GM23248 (cell line): ENCODE measurements at places on chromosomes 7 and 10. TPM values are rescaled to one million over a fixed set of nuclear protein-coding genes. Genes with fewer than 3 reads are reported as not detected.

IFRD1 gene
- total RNA-seq, result 61.4 and 75.5 TPM in 2 replicates

GPER1 gene
- total RNA-seq, result 3.4 and 6.7 TPM in 2 replicates

NIPSNAP2 gene
- 34.2 and 39.7 TPM in 2 replicates for total RNA-seq

FANK1 gene
- total RNA-seq, result 4.3 and 13.3 TPM in 2 replicates

TNPO3 gene
- total RNA-seq, result 41.9 and 47.2 TPM in 2 replicates

VSTM4 gene
- 8.7 and 9.5 TPM in 2 replicates for total RNA-seq

AP5Z1 gene
- 44.5 and 48.7 TPM in 2 replicates for total RNA-seq

KCND2 gene
- total RNA-seq, result 1.5 and 2.7 TPM in 2 replicates

IFIT1B gene
- not detected in 2 replicates for total RNA-seq

HELLS gene
- 21.8 and 32.3 TPM in 2 replicates for total RNA-seq

SPDYE11 gene
- not detected in 2 replicates for total RNA-seq

LGI1 gene
- total RNA-seq, result not detected in 2 replicates

PTPRZ1 gene
- under 0.01 TPM in 1 of 2 replicates, not detected in the other for total RNA-seq

CDK14 gene
- total RNA-seq, result 21.2 and 24.9 TPM in 2 replicates

CRTAC1 gene
- 0.13 TPM in 1 of 2 replicates, not detected in the other for total RNA-seq

RAPGEF5 gene
- total RNA-seq, result 0.86 and 1.0 TPM in 2 replicates

DNAJB12 gene
- 28.4 and 32.9 TPM in 2 replicates for total RNA-seq

MPP7 gene
- 0.65 TPM in 1 of 2 replicates, not detected in the other for total RNA-seq

TEX47 gene
- not detected in 2 replicates for total RNA-seq

GPR26 gene
- not detected in 2 replicates for total RNA-seq

MCM7 gene
- total RNA-seq, result 61.3 and 93.1 TPM in 2 replicates

ZNF485 gene
- 1.5 and 6.7 TPM in 2 replicates for total RNA-seq

LRRC17 gene
- total RNA-seq, result 1.5 TPM in 1 of 2 replicates, not detected in the other

FBH1 gene
- 79.3 and 87.6 TPM in 2 replicates for total RNA-seq

PVRIG gene
- not detected in 2 replicates for total RNA-seq

PDK4 gene
- total RNA-seq, result 1.0 and 1.5 TPM in 2 replicates

SPDYE2B gene
- total RNA-seq, result not detected in 2 replicates

VAX1 gene
- not detected in 2 replicates for total RNA-seq

SLC13A4 gene
- total RNA-seq, result 0.11 TPM in 1 of 2 replicates, not detected in the other

GIMAP5 gene
- not detected in 2 replicates for total RNA-seq
